ENCODE measurements at places on chromosomes 1 and 21.

GRCh38 chr1:153631047-153632022, 2.5 kb upstream of the CHTOP start:
- DNase-seq, result no peak

DNA sequence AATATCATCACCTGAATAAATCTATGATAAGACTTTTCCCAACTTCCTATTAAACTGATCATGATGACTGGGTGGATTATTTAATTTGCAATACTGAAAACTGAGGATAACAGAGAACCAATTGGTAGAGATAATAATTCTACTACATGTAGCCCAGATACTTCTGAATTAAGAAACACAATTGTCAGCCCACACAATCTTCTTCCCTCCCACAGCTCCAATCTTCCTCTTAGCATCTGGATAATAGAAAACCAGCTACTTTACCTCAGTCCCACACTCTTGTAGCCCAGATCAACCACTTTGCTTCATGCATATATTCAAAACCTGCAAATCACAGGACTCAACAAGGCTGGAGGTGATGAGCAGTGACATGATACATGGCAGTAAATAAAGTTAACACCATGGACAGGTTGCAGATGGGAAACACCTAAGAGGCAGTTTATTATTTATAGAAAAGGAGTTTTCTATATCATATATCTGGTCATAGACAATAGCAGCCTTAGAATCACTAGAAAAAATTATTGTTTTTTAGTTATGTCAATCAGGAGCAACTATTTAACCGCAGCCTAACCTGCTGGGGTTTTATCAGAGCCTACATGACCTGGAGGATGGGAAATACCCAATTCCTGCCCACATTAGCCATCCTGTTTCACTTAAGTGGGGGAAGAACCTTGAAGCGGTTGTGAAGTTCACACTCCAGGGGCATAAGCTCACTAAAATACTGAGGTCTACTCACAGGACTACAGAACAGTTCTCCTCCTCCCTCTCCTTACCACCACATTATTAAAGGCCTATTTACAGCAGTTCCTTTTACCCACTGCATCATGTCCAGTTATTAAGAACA, 16.7 kb downstream of the FRRS1 start:
- DNase-seq, result no peak

GRCh38 chr1:113669988-113670387, 89.3 kb downstream of the PHTF1 start:
- peak; percentile 11 for DNase-seq

DNA sequence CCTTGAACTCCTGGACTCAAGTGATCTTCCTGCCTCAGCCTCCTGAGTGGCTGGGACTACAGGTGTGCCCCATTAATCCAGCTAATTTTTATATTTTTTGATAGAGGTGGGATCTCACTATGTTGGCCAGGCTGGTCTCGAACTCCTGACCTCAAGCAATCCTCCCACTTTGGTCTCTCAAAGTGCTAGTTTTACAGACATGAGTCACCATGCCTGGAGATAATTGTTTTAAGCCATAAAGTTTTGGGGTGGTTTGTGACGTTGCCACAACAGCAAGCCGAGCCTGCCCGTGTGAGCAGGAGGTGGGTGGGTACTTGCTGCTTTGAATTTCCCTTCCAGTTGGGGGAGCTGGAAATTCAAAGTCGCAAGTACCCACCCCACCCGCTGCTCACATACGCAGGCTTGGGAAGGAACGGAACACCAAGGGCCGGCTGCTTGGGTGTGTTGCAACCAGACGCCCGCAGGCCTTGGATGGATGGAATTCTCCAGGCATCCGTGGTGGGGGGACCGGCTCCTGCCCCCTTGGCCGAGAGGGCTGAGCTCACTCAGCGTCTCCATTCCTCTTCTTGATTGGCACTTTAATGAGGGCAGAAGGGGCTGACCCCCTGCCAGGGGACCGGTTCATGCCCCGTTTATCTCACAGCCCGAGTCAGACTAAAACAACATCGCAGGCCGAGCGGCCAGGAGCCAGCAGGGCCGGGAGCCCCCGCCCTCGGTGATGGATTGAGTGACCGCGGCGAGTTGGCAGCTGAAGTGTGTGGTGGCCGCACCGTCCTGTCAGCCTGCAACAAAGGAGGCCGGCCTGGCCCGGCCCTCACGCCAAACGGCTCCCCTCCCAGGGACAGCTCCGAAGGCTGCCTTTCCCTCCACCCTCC, 78.1 kb downstream of the DHRS3 start:
- no peak for DNase-seq

DNA sequence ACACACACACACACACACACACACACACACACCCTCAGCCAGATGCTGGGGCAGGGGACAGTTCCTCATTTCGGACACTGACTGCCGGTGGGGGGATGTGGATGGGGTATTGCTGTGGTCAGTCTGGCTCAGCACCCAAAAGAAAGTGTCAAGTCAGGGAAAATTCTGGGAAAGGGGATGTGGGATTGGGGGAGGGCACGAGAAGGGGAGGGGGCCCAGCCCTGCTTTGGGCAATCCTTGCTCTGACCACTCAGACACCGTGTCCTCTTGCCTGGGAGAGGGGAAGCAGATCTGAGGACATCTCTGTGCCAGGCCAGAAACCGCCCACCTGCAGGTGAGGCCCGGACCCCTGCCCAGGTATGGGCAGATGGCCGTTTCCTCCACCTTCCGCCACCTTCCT, at the start of gene C1QC:
Gene C1QC (plus strand): TSS at position 253 of the 400 bp plus-strand sequence. CDS start 391 bp downstream, outside the sequence.
- DNase-seq, result no peak

DNA sequence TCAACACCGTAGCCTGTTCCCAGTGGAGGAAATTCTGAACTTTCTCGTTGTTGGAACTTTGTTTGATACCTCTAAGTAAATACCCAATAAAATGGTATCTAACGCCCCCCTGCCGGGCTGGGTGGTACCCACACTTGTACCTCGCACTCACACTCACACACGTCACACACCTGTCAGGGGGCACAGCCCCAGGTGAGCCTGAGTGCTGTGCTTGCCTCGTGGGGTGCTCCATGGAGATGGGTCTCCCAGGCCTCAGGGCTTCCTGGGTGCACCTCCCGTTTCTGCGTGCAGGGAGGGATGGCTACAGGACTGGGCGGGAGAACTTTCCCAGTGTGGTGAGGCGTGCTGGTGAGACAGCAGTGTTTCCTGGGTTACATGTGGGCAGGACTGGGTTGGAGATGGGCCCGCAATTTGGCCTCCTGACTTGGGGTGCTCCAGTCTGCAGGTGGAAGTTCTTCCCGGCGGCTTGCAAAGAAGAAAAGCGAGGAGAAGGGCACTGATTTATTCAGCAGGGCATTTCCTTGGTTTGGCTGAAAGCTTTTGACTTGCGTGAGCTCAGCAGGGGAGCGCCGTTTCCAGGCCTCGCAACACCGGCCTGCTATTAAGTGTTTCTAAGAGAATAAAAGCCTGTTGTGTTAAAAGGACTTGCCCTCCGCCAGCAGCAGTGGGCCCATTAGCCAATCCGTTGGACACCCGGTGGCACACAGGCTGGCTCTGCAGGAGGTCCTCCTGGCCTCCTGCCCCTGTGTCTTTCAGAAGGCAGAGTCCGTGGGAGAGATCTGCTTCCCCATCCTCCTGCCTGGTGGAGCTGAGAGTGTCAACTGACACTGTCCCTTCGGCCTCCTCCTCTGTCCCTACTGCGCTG, 79.7 kb downstream of the KIF26B start:
- no peak for DNase-seq

DNA sequence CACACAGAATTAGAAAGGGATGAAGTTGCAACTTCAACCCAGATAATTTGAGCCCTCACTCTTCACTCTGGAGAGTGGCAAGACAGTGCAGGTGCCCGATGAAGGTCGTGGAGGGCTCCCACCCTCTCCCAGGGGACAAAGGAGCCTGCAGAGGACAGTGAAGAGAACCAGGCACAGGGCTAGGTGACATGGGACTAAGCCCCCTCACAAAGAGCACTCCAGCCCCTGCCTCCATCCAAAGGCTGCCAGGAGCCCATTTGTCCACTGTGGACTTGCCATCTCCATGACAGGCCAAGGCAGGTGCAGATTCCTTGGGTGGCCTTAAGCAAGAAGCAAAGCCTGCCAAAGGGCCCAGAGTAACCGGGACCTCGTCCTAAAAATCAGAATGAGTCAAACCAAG, 15.1 kb downstream of the ERRFI1 start:
- DNase-seq, result no peak

DNA sequence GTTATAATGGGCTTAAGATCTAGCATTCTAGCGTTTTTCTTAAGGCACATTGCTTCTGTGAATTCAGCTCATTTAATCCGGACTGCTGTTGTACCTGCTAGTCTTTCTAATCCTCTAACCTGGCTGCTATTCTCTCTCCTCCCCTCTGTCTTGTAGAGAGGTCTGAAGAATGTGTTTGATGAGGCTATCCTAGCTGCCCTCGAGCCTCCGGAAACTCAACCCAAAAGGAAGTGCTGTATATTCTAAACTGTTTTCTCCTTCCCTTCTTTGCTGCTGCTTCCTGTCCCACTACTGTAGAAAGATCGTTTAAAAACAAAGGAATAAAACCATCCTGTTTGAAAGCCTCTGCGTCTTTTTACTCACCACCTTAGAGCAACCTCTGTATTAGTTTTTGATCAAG, 37.3 kb downstream of the CDC42 start:
- DNase-seq, result peak; percentile 57

DNA sequence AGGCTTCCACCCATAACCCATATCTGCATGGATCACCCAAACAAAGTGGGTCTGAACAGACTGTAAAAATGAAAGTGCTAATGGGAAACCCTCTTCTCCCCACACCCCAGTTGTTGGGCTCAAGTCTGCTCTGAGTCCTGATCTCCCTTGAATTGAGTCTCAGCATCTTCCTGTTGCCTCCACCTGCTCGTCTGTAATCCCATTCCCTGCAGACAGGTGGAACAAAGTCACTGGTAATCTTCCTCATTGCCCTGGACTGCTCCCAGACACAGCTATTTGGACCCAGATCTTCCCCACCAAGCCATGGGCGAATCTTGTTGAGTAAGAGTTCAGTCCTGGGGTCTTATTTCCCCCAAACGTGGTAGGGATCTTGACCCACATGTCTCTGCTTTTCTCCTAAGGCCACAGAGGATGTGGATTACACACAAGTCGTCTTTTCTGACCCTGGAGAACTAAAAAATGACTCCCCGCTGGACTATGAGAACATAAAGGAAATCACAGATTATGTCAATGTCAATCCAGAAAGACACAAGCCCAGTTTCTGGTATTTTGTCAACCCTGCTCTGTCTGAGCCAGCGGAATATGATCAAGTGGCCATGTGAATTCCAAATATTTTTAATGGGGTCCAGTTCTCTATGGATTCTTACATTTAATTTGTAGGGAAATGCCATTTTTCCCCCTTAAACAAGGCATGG, 15.7 kb downstream of the AVPR1B start:
- no peak for DNase-seq

DNA sequence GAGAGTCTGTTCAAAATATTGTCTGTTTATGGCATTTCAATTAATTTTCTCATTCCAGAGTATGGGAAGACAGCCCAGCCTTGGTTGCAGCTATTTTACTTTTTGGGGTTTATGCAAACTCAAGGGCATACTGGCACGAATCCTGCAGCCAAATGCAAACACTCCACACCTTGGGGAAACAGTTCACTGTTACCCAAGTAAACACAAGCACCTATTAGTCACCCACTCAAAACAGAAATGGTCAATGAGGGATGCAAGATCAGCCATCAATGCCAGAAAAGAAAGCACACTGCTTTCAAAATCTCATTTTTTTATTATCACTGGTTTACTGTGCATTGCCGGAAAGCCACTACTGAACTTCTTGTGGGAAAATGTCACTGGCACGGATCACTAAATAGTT, 170.6 kb downstream of the RUNX1 start:
- no peak for DNase-seq

GRCh38 chr1:223222377-223222776, 79.3 kb upstream of the TLR5 start:
- DNase-seq, result no peak

GRCh38 chr21:36966821-36967768, 626 bp upstream of the HLCS start:
- peak; percentile 80 for DNase-seq

DNA sequence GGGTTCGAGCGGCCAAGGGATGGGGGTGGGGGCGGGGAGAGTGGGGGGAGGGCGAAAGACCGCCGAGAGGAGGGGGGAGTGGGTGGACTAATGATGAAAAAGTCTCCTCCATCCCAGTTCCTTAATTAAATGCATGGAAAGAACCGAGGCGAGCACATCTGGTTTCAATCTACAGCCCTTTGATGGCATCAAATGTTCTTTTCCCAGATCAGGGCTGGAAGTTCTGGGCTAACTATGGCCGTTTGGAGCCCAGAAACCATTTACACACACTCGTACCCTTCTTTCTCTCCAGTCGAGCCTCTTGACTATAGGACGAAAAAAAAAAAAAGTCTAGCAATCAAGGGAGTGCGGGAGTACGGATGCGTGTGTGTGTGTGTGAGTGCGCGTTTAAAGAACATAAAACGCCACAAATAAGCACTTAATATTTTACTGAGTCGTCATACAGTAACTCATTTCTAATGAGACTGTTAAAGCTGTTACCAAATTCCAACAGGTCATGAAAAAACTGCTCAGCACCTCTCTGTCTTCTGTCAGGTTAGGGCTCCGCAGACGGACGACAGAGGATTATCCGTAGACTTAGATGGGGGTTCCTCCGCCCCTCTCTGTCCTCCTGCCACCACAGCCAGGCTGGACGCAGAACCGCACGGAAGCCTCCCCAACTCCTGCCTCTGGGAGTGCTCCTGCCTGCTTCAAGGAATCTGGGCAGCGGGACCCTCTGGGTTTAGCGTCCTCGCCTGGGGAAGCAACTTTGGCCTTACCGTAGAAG, 2.1 kb upstream of the PRRX1 start:
- DNase-seq, result peak; percentile 87

- peak; percentile 84 for DNase-seq
Observed at GRCh38 chr1:169711469-169712308, at the start of gene SELL. Gene SELL, minus strand, starts transcription at chr1:169711620. Its CDS starts 122 bp downstream, at chr1:169711498.

DNA sequence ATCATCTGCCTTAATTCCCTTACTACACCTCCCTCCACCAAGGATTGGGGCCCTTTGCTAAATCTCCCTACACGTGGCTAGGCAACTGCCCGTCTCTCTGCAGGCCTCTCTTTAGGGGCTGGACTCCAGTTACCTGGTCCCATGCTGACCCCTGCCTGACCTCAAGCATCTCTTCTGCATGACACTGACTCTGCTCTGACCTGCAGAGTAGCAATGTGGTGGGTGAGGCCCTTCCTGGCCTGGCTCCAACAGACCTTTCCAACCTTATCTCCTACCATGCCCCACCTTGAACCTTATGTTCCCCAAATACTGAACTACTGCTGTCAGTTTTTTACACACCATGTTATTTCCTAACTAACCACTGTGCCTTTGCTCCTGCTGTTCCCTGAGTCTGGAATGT, 45.9 kb upstream of the EPS15 start:
- DNase-seq, result no peak
